ENCODE measurements at places on chromosomes 1 and 21.
A peak's percentile ranks its signal among the peaks of the same experiment; 100 is the strongest.

DNA sequence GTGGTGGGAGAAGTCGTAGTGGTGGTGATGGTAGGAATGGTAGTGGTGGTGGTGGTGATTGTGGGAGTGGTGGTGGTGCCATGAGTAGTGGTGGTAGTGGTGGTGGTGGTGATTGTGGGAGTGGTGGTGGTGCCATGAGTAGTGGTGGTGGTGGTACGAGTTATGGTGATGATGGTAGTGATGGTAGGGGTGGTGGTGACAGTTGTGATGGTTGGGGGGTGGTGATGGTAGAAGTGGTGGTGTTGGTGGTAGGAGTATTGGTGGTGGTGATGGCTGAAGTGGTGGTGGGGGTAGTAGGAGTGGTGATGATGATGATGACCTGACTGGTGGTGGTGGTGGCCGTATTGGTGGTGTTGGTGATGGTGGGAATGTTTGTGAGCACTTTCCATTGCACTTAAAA, 107.1 kb downstream of the DISC1 start:
- no peak for DNase-seq

- no peak for DNase-seq
Observed at GRCh38 chr1:48109390-48110013, 112.3 kb upstream of the TRABD2B start.

DNA sequence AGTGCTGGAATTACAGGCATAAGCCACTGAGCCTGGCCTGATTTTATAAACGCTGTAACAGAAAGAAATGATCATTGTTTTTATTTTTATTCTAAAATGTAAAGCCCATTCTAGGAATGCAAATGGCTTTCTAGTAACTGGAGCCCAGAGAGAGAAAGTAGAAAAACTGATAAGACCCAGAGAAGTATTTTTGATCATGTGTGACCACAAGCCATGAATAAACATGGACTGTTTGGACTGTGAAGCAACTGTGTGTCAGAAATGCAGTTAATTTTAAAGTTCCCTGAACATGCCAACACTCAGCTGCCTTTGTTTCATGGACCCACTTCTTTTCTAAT, 39.7 kb downstream of the EIF2B3 start:
- DNase-seq: no peak

DNA sequence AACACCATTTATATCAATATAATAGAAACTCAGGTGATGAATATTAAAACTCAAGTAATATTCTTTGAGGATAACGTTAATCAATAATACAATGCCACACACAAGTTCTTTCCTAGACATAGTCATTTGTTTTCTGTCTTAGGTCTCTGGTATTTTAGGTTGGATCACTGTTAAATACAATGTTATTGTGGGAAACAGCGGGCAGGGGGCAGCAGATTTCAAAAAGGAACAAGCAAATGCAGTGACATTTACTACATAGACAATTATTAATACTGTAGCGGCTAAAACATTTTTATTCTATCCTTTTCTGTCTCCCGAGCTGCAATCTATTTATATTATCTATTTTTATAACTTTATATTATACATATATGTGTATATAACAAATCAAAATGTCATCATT, 186.4 kb upstream of the ZNHIT6 start:
- DNase-seq: no peak

GRCh38 chr1:86068841-86069756, 87.5 kb downstream of the COL24A1 start:
- DNase-seq: no peak

- no peak for DNase-seq
Observed at GRCh38 chr21:42117967-42118780, 47.1 kb downstream of the UMODL1 start.

DNA sequence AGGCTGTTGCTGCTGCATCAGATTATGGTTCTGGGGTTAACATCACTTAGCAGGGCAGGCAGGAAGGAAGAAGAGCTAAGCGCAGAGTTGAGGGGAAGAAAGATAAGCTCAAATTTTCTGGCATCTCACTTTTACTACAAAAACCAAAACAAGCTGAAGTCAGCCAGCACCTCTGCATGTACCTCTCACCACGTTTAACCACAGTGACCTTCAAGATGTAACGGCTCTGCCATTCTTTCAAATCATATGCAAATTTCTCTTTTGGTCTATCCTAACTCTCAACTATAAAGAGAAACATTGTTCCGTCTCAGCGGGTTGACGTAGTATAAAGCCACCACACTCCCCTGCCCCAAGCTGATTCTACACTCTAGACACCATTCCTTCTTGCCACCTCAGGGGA, 154.4 kb downstream of the OMA1 start:
- DNase-seq: no peak

GRCh38 chr1:193729429-193729828, 543.0 kb upstream of the B3GALT2 start:
- DNase-seq: no peak

DNA sequence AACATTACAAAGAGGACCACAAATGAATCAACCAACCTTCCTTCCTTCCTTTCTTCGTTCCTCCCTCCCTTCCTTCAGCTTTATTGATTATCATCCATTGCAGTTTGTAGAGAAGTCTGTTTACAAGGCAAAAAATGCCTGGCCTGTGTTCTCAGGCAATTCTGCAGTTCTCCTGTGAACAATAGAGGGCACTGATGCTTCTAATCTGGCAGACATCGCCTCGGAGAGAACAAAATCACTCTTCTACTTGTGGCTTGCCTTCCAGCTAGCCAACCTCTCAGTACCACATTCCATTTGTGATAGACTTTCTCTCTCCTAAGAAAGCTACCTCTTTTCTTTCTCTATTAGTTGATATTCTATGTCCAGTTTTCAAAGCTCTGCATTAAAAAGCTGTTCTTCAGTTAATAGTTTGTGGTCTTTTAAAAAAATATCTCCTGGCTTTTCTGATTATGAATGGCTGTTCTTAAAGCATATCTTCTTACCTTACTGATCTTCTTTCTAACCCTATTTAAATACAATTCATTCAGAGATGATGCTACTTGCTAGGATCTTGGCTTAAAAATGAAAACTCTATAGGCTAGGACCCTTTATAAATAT, 26.9 kb upstream of the ESRRG start:
- DNase-seq: no peak

GRCh38 chr1:44832056-44832705, 10.9 kb downstream of the PTCH2 start:
- DNase-seq: no peak

- no peak for DNase-seq
Observed at GRCh38 chr1:228987286-228987685, 252.0 kb downstream of the RHOU start.

DNA sequence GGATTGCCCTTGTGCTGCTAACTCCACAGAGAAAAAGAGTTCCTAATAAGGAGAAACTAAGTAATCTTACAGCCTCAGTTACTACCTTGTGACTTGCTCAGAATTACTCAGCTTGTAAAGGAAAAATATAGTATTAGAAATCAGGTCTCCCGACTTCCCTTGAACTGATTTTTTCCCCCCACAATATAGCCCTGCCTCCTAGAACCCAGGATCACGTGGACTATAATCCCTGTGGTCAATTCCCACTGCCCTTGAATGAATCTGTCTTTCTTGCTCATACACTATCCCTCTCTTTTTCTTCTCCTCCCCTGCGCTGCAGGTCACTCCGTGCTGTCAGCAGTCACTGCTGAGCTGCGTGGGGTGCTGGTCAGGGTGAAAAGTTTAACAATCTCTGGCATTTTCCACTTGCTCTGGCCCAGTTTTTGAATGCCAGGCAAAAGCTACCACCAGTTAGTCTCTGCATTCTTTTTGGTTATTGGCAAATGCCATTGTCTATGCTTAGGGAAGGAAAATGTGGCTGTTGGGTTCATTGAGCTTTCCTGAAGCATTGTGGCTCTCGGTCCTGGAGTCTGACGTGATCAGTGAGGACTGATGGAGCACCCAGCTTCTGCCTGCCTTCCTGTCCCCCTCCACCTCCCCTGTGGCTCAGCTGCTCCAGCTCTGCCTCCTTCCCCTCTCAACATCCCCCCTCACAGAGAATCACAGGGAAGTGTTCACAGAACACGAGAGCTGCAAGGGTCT, 1.9 kb upstream of the MYOC start:
- no peak for DNase-seq

DNA sequence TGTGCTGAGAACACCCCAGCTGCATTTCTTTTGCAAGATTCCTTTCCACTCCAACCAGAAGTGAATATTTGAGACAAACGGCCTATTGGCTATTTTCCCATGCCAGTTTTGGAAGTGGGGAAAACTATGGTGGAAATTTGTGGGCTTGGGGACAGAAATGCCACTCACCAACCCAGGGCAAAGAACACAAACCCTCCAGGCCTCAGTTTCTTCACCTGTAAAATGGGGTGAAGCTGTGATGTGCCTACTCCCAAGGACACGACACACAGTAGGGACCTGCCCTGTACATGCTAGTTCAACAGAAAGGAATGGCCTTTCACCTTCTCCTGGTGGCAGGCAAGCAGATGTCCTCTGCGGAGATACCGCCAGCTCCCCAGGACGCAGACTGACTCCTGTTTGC, 46.5 kb downstream of the SIM2 start:
- DNase-seq: no peak

GRCh38 chr1:44025816-44026215, 5.4 kb downstream of the SLC6A9 start:
- DNase-seq: no peak

GRCh38 chr1:174550296-174550695, 102.5 kb downstream of the GPR52 start:
- DNase-seq: no peak

GRCh38 chr1:206479183-206480125, 9.2 kb downstream of the IKBKE start:
- peak; percentile 80 for DNase-seq

DNA sequence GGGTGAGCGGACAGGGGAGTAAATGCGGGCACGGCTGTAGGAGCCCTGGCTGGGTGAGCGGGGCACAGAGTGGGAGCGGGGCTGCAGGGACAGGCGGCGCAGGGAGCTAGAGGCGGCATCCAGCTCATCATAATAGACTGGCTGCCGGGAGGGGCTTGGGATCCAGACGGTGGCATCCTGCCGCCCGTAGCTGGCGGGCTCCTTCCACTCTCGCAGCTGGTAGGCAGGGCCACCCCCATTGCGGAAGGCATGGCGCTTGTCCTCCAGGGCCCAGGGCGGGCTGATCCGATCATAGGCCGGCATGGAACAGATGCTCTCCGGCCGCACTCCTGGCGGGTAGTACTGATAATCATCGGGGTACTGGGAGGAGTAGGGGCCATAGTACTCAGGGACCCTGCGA, 43.7 kb upstream of the GOLT1A start:
- DNase-seq: no peak

- DNase-seq: no peak
Observed at GRCh38 chr1:218496561-218496960, 151.4 kb downstream of the TGFB2 start.

DNA sequence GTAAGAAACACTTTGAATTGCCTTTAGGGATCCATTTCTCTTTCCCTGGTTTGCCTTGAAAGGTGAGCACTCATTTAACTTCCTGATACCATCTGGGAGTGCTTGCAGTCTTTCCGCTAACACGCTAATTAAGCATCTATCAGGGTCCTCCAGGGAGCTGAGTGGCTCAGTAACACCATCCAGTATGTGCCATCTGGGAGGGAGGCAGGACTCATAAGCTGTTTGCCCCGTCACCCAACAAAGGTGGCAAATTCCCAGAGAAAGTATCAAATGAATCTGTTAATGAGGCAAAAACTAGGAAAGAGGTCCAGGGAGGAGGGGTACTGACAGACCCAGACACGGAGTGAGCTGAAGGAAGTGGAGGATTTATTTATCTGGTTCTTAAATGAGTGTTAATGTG, 430.9 kb downstream of the HLX start:
- no peak for DNase-seq

- DNase-seq: no peak
Observed at GRCh38 chr21:41573902-41574690, 66.1 kb upstream of the TMPRSS2 start.

DNA sequence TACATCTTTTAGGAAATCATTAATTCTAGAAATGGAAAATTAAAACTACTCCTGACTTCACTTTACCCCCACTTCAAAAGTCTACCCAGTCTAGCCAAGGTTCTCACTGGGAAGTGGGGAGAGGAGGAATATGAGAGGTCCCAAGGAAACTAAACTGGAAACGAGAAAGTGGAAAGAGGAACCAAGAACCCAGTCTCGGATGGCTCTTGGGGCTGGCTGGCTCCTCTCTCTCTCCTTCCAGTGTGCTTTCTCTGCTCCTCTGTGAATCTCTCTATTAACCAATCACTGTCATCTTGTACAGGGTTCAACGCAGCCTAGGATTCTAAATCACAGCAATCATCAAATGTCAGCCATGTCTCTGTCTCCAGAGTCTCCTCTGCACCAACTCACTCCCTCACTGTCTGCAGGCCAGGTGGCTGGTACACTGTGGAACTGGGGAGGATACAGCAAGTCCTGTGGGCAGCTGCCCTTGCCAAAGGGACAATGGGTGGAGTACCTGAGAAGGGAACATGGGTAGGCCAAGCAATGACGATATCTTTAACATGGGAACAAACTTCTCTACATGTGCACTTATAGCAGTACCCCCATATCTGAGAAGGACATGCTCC, 33.7 kb downstream of the GNB1 start:
- no peak for DNase-seq

- no peak for DNase-seq
Observed at GRCh38 chr1:55584526-55585401, 369.6 kb upstream of the USP24 start.

GRCh38 chr1:218983848-218984247, 189.8 kb upstream of the LYPLAL1 start:
- DNase-seq: no peak

DNA sequence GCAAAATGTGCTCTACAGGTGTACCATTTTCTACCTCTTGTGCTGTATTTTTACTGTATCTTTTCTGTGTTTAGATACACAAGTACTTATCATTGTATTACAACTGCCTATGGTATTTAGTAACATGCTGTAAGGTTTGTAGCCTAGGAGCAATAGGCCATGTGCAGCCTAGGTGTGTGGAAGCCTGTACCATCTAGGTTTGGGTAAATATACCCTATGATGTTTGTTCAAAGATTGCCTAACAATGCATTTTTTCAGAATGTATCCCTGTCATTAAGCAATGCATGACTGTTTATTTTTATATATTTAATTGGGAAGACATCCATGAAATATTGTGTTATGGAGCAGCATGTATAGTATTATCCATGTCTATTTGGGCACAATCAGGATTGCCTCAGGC, 11.0 kb downstream of the ETV3L start:
- DNase-seq: no peak

- no peak for DNase-seq
Observed at GRCh38 chr1:170290991-170291390, 145.2 kb downstream of the NTMT2 start.

DNA sequence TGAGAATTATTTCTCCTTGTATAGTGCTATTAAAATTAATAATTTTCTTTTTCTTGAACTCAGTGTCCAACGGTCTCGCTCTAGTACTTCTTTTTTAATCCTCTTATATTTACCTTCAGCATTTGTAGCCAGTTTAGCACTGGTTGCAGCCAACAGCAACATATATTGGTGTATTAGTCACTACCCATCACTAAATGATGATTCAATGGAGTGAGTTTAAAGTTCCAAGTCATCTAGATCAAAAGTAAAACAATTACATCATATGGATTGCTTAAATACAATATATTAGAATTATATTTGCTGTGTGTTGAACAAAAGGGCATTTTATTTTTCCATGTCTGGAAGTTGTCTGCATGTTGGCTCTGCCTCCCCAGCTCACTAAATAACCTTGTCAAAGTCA, 591.8 kb downstream of the ADGRL2 start:
- DNase-seq: no peak

- no peak for DNase-seq
Observed at GRCh38 chr1:7469255-7469938, 301.7 kb upstream of the VAMP3 start.

GRCh38 chr21:37829447-37829846, 86.8 kb downstream of the KCNJ6 start:
- DNase-seq: no peak

GRCh38 chr1:196142111-196142640, 466.1 kb downstream of the KCNT2 start:
- no peak for DNase-seq
